ENCODE measurements at places on chromosomes 13 and 19.
A peak's percentile ranks its signal among the peaks of the same experiment; 100 is the strongest.

GRCh38 chr13:79867254-79867653, 386.3 kb downstream of the NDFIP2 start:
- no peak for DNase-seq

DNA sequence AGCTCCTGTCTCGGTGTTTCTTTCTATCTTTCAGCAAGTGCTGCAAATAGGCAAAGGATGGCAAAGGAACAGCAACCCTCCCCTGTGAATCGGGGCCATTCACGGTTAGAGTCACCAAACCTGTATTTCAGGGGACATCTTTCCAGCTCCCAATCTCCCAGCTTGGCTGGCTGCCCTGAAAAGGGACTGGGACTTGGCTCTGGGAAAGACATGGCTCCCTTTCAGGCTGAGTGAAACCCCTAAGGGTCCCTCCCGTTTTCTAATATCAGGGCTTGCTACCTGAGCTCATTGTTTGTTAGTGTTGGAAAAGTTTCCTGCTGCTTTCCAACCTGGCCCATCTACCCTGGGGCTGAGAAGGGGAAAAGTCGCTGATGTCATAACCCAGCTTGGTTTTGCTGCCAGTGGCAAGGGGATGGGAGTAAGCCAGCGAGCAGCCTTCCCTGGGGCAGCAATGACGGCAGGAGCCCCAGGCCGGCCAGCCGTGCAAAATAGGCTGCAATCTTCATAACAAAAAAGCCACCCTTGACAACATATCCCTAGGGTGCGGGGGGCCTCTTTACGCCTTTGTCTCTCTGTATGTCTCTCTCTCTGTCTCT, 29.9 kb downstream of the SERP2 start:
- DNase-seq: no peak

DNA sequence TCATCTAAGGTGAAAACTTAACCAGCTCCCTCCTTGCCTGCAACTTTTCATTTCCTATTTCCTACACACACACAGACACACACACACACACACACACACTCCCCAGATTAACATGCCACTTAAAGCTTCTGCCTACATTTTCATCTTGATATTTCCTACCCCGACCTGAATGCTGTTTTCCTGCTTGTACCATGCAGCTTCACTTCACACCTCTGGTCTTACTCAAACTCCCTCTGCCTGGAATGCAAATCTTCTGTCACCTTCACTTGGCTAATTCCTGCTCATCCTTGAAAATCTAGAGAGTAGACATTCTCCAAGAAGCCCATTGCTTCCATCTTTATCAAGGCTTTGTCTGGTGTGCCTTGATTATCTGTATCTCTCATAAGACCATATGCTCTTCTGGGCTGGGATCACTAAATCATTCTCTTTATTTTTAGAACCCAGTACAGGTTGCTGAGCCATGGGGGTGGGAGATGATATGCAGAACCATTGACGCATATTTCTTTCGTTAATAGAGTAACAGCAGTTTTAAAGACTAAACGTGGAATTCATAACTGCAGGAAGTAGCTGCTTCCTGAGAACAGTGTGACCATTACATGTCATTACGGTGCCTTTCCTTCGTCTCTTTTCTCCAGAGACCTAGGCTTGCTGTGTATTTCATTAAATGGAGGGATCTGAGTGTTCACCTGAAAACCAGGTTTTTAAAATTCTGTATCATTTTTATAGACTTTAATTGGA, 37.7 kb downstream of the CNMD start:
- no peak for DNase-seq

- no peak for DNase-seq
These were observed 906 bp downstream of the FXYD5 start for GRCh38 chr19:35155441-35155840.

DNA sequence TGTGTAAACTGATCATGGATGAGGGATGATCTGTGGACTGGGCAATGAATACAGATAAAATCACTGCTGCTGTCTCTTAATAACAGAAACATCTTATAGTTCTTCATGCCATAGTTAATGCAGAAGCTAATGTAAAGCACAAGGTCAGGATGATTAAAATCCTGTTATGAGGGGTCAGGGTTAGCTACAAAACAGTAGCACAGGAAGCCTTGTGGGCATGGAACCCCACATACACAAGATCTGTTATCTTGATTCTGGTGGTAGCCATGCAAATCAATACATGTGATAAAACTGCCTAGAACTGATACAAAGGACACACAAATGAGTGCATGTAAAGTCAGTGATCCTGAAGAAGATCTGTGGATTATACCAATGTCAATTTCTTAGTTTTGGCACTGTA, 96.4 kb downstream of the KLF12 start:
- no peak for DNase-seq

GRCh38 chr13:50388481-50388880, 373.2 kb downstream of the KCNRG start:
- DNase-seq: no peak

- DNase-seq: no peak
These were observed 64.0 kb upstream of the ZNF681 start for GRCh38 chr19:23822735-23823134.

DNA sequence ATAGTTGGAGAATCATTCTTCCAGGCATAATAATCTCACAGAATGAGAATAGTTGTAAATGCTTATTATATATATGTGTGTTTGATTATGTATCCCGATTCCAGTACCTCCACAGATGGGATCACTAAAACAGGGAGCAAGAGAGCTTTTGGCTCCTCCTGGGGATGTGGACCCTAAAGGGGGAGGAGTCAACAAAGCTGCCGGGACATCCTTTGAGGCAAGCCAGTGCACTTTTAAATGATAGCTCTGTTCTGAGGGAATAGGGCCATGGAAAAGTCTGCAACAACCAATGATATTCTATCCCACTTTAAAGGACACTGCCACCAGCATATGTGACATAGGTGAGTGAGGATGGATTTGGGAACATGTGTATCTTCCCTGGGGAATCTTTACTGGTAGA, 40.8 kb downstream of the SLITRK5 start:
- no peak for DNase-seq

DNA sequence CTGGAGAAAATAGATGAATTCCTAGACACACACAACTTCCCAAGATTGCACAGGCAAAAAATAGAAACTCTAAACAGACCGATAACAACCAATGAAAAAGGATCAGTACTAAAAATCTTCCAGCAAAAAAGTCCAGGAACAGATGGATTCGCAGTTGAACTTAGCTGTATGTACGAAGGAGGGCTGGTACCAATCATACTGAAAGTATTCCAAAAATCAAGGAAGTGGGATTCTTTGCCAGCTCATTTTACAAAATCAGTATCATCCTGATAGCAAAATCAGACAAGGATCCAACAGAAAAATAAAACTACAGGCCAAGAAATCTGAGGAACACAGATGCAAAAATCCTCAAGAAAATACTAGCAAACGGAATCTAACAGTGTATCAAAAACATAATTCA, 6.5 kb upstream of the LILRB2 start:
- no peak for DNase-seq

DNA sequence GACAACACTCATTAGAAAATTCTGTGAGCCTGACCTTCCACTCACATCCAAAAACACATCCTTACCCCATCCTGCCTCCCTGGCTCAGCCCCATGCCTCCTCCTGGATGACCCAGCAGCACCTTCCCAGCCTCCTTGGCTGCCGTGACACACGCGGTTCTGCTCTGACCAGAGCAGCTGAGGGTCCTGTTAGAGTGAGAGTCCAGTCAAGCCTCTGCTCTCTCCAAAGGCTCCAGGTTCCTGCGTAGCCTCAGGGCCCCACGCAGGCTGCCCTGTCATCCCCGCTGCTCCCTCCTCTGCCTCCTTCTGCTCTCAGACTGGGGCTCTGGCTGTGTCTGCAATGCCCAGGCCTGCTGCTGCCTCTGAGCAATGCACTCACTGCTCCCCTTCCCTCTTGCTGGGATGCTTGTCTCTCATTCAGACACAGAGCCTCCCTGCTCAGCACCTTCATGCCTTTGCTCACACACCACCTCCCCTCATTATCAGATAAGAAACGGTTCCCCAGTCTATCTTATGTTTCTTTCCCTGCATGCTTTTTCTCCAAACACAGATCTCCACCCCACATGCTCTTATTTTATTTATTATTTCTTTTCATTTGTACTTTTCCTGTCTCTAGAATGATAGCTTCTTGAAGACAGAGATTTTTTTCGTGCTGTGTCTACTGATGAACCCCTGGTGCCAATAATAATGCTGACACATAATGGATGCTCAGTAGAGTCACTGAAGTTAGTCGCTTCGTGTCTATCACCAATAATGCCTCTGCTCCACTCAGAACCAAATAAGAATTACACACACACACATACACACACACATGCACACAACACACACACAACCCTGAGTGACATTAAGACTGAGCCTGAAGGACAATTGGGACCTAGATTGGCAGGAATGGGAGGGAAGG, 10.2 kb upstream of the SIGLEC6 start:
- DNase-seq: no peak

DNA sequence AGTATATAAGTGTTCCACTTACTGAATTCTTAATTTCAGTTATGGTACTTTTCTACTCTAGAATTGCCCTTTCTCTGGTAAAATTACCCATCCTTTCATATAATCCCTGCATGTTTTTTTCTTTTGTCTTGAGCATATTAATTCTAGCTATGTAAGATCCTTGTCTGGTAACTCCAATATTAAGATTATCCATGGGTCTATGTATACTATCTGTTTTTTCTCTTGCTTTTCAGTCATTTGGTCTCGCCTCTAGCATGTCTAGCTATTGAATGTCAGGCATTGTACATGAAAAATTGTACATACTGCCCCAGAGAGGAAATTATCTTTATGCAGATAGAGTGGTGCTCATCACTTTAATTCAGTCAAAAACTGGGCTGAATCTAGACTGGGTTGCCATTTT, 50.4 kb upstream of the CALM3 start:
- no peak for DNase-seq

DNA sequence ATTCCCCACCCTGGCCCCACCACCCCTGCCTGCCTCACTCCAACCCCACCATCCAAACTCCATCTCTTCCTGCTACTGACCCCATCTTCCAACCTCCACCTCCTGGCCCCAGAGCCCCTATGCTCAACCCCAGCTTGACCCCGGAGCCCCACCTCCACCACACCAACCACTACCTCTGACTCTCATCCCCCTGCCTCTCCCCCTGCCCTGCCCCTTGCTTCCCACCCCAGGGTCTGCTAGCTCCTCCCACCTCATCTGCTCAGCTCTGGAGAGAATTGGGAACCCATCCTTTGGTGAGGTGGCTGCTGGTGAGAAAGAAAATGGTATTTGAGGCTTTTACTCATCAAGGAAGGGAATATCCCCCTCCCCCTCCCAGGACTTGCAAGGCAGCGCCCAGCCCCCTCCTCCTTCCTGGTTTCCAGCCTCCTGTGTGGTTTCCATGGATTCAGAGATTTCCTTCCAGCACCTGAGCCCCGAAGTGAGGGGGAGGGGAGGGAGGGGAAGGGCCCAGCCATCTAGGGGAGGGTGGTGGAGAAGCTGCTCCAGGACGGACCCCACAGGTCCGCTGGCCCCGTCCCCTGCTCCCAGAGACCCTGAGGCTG, 11.4 kb upstream of the PEPD start:
- DNase-seq: no peak

GRCh38 chr13:41660411-41660810, 203.1 kb downstream of the RGCC start:
- no peak for DNase-seq

DNA sequence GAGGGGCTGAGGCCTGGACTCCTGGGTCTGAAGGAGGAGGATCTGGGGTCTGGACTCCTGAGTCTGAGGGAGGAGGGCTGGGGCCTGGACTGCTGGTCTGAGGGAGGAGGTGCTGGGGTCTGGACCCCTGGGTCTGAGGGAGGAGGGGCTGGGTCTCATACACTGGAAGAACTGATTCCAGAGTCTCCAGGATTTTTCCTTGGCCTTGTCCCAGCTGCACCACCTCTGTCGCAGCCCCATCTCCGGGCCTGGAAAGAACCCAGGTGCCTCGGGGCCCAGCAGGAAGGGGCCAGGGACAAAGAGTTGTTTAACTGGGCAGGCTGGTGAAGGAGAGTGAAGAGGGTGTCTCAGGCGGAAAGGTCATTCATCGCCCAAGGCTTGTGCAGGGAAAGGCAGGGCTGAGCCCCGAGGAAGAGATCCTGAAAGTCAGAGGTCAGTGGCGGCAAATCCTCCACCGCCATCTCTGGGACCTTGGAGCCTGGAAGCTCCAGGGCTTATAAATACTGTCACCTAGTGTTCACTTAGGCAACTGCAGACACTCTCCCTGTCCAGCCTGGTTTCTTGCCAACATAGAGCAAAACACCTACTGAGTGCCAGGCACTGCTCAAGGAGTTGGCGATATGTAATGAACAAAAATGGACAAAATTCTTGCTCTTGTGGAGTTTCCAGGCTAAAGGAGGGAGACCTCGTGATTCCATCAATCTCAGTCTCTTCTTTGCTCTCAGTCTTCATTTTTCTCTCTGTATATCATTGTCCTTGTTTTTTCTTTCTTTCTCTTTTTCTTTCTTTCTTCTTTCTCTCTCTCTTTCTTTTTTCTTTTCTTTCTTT, 4.4 kb upstream of the KCNN4 start:
- peak; percentile 30 for DNase-seq

DNA sequence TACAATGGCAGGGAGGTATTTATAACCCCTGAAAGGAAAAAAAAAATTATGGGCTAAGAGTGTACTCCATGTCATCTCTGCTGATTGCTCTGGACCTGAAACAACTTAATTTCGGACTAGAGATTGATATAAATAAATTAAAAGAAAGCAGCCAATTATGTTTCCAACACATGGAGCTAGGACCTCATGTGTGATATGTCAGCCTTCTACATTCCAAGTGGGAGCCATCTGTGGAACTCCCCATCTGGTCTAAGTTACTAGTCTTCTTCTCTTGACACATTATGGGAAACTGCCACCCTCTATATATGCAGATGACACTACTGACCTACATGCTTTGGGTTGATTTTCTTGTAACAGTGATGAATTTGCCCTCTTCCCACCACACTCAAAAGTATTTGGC, 86.1 kb downstream of the FLT1 start:
- no peak for DNase-seq

- peak; percentile 88 for DNase-seq
These were observed 33.6 kb downstream of the ZNF383 start for GRCh38 chr19:37251308-37252229.

GRCh38 chr13:76245920-76246319, 609.8 kb downstream of the LMO7 start:
- no peak for DNase-seq

DNA sequence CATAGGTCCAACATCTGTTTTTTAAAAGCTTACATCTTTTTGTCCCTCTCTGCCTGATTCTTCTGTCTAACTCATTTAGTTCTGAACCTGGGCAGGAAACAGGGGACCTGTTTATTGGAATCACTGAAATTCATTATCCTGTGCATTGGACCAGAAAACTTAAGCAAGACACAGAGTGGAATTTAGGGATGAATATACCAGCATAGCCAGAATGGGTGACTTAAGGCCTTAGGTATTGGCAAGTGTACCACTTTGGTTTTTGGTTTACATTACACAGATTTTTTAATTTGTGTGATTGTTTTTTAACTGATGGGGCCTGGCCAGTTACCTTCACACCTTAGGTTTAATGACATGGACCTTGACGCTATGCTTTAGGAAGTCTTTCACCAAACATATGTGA, 232.5 kb downstream of the GPC5 start:
- DNase-seq: no peak

- no peak for DNase-seq
These were observed 172.9 kb downstream of the OXGR1 start for GRCh38 chr13:96821381-96821780.

GRCh38 chr19:41325947-41326706, 16.2 kb downstream of the CCDC97 start:
- DNase-seq: no peak
